ENCODE measurements at places on chromosomes 6 and 20.

DNA sequence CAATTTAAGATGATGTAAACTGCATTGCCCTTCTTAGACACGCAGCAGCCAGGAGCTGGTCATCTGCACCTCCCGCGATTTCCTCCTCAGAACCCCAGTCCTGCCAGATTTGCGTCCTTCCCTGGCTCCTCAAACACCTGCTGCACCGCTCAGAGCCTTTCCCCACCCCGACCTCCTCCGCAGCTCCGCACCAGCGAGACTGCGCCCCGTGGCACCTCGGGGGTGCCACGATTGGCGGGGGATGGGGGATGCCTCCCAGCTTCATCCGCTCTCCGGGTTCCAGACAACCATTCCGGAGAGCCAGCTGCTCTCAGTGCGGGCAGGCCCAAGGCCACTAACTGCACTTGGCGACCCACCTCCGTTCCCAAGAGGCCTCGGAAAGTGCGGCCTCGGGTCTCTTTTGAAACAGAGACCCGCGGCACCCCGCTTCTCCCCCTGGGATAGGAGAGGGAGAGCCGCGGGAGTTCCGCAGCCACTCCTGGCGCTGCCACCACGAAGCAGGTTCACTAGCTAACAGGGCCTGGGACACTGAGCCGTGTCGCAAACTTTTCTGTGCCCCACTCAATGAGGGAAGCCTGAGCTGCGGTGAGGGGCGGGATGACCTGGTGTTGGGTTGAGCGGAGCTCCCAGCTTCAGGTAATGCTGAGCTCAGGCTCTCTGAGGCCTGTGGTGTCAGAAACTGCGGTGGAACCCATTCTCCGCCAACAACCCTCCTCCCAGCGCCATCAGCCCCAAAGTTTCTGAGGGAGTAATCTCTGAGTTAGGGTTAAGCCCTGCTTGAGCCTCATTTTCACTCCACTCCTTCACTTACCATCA lies 7.3 kb upstream of the TFAP2A start:
- DNase-seq = no peak

DNA sequence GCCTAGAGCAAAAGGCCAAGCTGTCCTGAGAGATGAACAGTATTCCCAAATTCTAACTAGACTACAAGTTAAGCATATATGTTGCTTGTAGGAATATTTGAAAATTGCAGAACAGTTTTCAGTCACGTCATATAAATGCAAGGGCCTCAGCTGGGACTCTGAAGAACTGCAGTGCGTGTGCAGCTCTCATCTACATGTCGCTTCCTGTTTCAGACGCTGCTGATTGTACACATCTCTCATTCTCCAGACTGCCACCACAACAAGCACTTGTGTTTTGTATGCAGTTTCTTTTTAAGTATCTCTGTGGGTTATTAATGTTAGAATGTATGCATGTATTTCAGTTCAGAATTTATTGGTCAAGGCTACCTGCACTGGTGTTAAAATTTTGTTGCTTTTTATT lies 119.7 kb downstream of the MAP3K4 start:
- no peak for DNase-seq

GRCh38 chr6:137237413-137238170 lies 18.4 kb upstream of the IFNGR1 start:
- DNase-seq = no peak

DNA sequence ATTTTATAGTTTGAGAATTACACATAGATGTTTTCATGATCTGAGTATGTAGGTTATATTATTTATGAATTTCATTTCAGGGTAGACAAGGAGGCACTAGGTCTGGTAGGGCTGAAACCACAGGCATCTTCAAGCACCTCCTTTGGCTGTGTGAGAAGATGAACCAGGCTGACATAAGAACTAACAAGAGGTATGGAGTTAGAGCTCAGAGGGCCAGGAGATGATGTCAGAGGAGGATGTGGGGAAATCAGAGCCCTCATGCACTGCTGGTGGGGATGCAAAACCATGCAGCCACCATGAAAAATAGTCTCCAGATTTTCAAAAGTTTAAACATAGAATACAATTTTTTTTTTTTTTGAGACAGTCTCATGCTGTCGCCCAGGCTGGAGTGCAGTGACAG lies 13.6 kb upstream of the RIPOR3 start:
- DNase-seq = no peak

- DNase-seq = no peak
Measured at GRCh38 chr6:111563581-111563980, 42.1 kb downstream of the TRAF3IP2 start.

- DNase-seq = no peak
Measured at GRCh38 chr20:48332555-48332954, 495.2 kb downstream of the PREX1 start.

DNA sequence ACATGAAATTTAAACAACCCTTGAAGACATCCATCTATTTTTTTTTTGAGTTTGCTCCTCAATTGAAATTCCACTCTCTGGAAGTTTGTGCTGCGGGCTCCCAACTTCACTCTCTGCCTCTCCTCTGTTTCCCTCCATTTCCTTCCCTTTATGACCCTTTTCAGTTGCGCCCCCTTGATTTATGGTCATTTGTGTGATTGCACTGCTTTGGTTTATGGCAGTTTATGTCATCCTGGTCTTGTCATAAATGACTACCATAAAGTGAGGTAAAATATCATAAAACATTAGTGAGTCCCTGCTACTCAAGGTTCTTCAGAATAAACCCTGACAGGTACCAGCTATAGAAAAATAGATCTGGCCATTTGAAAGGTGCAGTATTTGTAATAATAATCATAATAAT lies 348.3 kb upstream of the ZFP64 start:
- DNase-seq = no peak

DNA sequence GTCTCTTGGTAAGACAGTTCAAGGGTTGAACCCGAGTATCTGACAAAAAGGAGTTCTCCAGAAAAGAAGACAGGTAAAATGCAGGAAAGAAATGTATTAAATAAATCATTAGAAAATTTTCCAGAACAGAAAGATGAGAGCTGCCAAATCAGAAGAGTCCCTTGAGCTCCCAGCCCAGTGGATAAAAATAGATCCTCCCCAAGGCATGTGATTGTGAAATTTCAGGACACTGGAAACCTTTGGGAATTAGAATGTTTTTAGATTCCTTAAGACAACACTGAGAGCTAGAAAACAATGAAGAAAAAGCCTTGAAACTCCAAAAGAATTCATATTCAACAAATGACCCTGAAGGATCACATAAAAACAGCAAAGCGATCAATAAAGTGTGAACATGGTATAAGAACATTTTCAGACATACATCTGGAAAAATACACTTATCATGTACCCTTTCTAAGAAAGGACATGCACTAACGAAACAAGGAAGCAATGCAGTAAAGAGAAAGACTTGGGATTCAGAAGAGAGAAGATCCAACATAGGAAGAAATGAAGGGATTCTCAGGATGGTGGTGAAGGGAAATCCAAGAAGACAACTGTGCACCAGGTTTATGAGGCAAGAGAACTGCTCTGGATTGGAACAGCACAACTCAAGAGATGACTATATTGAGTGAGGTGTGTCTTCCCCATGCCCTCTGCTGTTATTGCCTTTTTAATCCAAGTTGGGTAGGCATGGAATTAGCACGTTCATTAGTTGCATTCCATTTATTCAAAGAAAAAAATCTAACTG lies 390.4 kb downstream of the SYNE1 start:
- DNase-seq = no peak

DNA sequence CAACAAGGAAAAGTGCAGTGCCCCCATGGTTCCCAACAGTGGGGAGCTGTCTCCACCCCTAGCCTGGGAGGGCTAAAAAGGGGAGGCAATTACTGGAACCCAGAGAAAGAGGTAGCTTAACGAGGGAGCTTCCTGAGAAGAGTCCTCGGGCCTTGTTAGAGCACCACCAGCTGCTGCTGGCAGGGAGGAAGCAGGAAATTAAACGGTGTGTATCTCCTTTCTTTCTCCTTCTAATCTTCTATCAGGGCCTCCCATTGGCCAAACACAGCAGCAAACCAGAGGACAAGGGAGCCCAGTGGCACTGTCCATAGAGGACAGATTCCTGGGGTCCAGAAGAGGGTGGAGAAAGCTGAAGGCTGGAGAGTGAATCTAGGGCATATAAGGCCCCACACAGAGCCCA lies 7.6 kb upstream of the BTN2A2 start:
- no peak for DNase-seq

GRCh38 chr6:42877695-42878094 lies 1.7 kb upstream of the RPL7L1 start:
- no peak for DNase-seq

GRCh38 chr20:3812259-3812681 lies 8.1 kb upstream of the AP5S1 start:
- DNase-seq = no peak

DNA sequence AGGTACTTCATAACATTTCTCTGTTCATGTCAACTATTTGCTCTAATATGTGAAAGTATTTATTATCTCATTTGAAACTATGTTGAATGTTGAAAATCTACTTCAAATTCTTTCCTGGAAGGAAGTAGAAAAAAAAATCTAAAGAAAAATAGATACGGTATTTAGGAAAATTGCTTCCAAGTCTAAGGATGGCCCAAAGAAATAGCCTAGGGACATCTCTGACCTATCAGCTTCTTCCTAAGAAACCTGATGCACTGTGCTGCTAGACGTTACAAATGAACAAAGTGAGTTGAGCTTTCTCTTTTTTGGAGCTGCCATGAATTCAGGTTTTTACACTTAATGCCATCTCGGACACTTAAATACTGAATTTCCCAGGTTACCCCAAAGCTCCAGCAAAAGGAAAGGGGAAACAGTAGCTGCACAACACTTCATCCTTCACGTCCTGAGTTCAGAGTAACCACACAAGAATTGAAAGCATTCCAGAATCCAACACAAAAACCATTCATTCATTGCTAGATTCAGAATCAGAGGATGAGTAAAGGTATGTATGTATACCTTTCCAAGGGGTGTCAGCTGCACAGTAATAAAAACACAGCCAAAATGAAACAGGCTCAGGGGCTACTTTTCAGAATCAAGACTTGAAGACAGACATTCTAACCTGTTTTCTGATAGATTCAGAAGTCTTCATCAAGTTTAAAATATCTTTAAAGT lies 7.9 kb downstream of the RMND1 start:
- DNase-seq = no peak

GRCh38 chr6:154080461-154081189 lies 41.6 kb downstream of the OPRM1 start:
- no peak for DNase-seq

DNA sequence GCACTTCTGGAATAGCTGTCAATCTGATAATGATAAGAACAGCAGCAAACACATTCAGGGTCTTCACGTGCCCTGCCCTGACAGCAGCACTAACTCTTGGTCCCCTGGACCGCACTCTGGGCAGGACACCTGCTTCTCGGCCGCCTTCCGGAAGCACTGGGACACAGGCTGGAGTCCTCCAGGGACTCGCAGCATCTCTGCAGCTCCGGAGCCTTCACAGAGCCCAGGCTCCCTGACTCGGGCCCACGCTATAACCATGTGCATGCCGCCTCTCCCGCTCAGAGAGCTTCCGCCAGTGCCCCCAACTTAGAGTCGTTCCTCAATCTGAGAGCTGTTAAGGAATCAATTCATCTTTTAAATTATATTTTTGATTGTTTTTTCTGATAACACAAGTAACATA lies 377.3 kb downstream of the TAF4 start:
- no peak for DNase-seq

DNA sequence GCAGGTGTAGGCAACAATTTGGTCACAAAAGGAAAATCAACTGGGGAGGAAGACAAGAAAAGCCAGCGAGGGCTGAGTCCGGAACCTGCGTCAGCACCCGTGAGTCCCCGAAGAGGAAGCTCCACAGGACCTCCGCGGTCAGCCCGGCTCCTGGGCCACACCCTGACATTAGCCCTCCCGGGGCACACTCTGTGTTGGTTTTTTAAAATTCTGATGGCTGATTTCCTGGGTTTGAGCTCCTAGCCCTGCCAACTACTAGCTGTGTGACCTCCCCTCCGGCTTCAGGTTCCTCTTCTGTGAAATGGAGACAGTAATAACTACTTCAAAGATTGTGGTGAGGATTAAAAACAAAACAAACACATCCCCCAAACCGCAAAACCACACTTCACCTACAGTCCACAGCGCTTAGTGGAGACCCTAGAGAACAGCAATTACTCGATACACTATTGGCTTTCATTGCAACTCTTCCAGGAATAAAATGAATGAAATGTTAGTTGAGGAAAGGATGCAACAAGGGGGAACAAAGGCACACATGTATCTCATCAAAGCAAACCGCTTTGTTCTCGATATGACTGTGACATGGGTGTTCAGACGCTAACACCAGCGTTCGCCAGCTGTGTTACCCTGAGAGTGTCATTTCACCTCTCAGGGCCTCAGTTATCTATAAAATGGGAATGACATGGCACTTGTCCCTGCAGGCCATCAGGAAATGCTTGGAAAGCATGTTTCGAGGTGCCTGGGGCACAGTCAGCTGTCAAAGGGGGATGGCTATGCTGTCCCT lies 985 bp downstream of the ZBP1 start:
- peak; percentile 85 for DNase-seq

DNA sequence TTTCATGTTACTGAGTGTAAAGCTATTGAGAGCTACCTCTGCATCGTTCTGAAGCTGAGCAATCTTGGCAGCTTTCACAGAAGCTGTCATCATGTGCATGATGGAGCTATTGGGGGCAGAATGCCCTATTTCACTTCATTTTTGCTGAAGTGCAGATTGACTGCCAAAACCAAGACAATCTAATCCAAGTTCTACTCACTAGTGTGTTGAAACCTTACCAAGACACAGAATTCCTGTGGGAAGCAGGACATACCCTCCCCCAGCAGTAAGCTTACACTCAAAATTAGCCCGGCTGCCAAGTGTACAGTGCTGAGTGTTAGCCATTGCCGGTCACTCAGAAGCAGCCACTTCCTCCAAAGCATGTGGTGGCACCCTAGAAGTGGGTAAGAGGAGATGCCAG lies 177.3 kb upstream of the TENT5A start:
- DNase-seq = no peak

DNA sequence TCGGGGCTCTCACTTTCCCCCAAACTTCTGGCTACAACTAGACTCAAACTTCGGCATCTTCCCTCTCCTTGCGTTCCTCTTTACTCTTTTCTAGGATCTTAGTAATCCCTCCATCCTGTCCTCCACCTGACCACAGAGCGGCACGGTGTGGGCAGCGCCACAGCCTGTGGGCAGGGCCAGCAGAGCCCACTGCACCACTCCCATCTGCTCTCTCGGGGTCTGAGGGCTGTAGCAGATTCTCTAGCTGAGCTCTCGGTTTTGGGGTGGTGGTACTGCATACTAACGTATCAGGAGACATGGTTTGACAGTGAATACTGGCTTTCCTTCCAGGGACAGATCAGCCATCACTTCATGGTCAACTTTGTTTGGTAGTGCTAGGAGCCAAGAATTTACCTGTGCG lies 57.4 kb downstream of the EZR start:
- DNase-seq = no peak

DNA sequence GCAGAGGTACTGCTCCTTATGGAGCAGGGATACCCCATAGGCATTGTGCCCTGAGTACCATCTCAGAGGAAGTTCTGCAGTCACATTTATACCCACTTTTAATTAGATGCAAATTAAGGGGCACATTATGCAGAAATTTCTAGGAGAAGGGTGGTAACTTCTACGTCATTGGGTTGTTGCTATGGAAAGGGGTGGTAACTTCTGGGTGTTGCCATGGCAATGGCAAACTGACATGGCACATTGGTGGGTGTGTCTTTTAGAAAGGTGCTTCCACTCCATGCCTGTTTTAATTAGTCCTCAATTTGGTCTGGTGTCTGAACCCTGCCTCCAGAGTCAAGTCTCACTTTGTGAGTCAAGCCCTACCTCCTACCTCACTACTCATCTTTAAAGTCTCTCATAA lies 42.0 kb downstream of the RSPO3 start:
- DNase-seq = no peak

GRCh38 chr6:30726506-30727413 lies 6.6 kb downstream of the TUBB start:
- no peak for DNase-seq

- DNase-seq = no peak
Measured at GRCh38 chr6:7086488-7086887, 21.3 kb upstream of the RREB1 start.

- no peak for DNase-seq
Measured at GRCh38 chr6:2791450-2791974, 26.3 kb downstream of the WRNIP1 start.

Data from KG1 (cell line).